Stimulated activated CD4-positive, alpha-beta T cell treated with anti-CD3 and anti-CD28 coated beads, Interleukin-15, amount 100 ng/mL, for 1 hour (primary cell): ENCODE measurements at places on chromosomes 7 and 10.

- DNase-seq = no peak
Measured at GRCh38 chr10:122296363-122297120, 25.4 kb downstream of the BTBD16 start.

- DNase-seq = no peak
Measured at GRCh38 chr7:69062020-69062765, 536.1 kb upstream of the AUTS2 start.

DNA sequence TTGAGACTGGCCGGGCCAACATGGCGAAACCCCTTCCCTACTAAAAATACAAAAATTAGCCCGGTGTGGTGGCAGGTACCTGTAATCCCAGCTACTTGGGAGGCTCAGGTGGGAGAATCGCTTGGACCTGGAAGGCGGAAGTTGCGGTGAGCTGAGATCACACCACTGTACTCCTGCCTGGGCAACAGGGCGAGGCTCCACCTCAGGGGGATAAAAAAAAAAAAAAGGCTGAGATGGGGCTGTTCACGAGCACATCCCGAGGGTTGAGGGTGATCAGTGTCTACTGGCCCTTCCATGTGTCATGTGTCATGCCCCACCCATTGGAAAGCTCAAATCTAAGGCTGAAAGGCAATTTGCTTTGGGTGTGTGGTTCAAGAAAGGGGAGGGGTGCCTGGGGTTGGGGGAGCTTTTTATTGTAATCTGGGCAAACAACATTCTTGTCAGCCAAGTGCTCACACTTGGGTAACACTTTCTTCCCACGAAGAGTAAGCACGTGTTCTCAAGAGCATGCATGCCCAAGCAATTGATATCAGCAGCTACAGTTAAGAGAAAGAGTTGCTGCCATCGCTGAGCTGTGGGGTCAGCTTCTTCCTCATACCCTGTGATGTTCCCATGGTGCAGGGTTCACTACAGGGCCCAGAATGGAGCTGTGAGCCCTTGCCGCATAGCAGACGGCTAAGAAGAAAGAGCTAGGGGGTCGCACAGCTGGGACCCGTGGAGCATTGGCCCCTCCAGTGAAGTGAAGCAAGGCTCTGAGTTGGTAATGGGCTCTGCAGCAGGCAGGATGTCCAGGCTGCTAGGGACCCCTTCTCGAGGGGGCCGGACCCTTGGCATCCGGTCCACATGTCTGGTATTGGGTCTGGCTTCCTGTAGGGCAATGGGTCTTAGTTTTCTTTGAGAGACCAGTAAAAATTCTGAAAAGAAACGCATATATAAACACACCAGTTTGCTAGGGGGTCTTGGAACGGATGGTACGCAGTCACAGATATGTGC, 9.9 kb upstream of the ACSL5 start:
- no peak for DNase-seq

DNA sequence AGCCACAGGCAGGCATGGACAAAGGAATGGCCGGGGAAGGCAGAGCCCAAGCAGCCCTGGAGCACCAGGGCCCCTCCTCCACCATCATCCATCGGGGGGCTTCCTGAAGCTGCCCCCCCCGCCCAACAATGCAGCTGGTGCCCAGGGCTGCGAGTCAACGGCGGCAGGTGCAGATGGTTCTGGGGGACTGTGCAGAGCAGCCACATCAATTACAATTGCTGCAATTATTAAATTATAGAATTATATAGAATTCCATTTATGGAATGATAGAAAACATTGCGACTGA, 28.3 kb downstream of the EBF3 start:
- no peak for DNase-seq

DNA sequence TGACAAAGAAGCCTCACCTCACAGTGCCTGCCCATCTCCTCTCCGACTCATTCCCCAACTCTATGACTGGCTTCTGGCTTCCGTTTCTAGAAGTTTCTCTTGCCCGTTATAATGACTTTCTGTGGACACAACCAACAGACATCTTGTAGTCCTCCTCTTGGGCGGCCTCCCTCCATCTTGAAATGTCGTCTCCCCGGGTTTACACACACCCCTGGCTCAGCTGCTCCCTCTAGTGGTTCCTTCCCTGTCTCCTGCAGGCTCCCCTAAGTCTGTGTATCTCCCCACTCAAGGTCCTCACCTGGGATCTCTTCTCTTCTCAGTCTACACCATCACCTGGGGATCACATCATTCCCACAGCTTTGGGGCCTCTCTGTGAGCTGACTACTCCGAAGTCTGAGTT, 123.4 kb upstream of the NEBL start:
- no peak for DNase-seq

- DNase-seq = no peak
Measured at GRCh38 chr10:111821871-111822270, 361.7 kb downstream of the GPAM start.

DNA sequence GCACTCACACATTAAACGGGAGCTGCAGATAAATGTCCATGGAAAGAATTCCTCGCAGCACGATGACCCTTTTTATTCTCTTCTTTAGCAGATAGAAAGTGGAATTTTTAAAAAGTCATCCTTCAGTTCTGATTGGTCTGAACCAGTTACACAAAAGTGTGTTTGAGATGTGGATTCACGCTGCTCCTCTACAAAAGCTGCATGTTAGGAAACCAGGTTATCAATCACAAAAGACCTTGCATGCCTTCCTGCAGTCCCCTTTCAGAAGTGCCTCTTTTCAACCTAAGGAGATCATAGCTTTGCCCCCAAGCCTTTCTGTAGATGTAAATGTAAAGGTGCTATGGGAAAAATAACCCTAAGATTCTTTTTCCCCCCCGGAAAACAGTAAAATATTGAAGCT, 299.7 kb downstream of the PLXDC2 start:
- no peak for DNase-seq

- DNase-seq = no peak
Measured at GRCh38 chr7:107002126-107002525, 42.4 kb upstream of the PRKAR2B start.

DNA sequence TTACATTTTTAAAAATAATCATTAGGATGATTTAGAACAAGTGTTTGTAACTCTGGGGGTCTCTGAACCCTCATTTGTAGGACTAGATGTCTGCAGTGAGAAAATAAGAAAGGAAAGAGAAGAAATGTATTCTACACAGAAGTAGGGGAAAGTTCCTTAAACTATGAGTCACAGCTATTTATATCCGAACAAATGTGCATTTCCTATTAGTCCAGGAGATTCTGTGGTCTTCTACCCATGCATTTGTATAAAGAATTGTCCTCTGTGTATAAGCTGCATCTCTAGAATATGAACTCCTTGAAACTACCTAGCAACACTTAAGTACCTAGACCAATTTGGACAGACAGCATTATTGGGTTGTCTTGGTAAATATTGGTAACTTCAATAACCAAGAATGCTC, 15.9 kb upstream of the CD36 start:
- no peak for DNase-seq
